Esophagus squamous epithelium (tissue), 5 donors: ENCODE measurements at places on chromosomes 4 and X. TPM values are rescaled to one million over a fixed set of nuclear protein-coding genes. Genes with fewer than 3 reads are reported as not detected.

DNA sequence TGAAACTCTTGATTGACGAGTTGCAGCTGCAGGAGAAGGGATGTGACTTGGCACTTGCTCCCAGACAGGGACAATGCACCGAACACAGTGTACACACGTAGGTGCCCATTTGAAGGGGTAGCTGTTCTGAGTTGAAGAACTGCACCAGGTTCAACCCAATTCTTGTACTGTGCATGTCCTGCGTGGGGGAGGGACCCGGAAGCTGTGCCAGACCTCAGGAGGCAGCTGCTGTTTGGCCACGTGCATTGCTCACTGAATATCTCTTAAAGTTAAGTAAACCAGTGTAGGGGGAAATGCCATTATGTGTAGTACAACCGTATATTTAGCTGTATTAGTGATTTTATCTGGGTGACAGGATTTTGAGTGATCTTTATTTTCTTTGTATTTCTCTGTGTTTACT, 12.0 kb upstream of the RBBP7 start:
- DNase-seq: no peak
- no peaks in the 10 kb centered on the region for H3K27me3 ChIP-seq
- H3K4me3 ChIP-seq: peak overlapping the region; percentile 20

Gene MAGEA3
- not detected for total RNA-seq

DNA sequence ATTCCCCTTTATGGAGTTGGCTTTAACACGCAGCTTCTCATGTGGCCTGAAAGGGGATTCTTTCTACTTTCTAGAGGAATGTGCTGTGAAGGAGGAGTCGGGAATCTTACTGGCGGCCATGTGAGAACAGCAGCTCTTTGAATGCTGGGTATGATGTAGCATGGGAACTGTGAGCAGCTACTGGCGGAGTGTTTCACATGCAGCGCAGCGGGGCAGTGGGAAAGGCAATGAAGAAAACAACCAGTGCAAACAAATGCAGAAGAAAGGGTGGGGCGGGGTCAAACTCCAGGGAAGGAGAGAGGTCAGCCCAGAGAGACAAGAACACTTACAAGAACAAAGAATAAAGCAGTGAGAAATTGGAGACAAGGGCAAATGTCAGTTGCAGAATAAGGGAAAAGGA, 363.8 kb upstream of the FTHL17 start:
- H3K36me3 ChIP-seq: no peaks in the 10 kb centered on the region
- no peak for DNase-seq
- H3K27ac ChIP-seq: no peak overlapping the region
- no peaks in the 10 kb centered on the region for H3K4me1 ChIP-seq

GRCh38 chr4:128519163-128519830, 231.7 kb upstream of the PGRMC2 start:
- DNase-seq: no peak
- no peak overlapping the region for H3K27ac ChIP-seq
- H3K36me3 ChIP-seq: no peaks in the 10 kb centered on the region
- peaks cover 5% of the 10 kb centered on the region for H3K4me1 ChIP-seq
- H3K4me3 ChIP-seq: no peak overlapping the region
- H3K27me3 ChIP-seq: no peaks in the 10 kb centered on the region

Gene SLC6A14
- total RNA-seq: 34.8 TPM

Gene BANK1
- total RNA-seq: 0.44 TPM

Gene TRPC3
- total RNA-seq: 0.19 TPM

GRCh38 chrX:118569676-118570075, 74.1 kb downstream of the DOCK11 start:
- no peaks in the 10 kb centered on the region for H3K4me1 ChIP-seq
- no peaks in the 10 kb centered on the region for H3K27me3 ChIP-seq
- H3K27ac ChIP-seq: no peak overlapping the region
- H3K36me3 ChIP-seq: no peaks in the 10 kb centered on the region

DNA sequence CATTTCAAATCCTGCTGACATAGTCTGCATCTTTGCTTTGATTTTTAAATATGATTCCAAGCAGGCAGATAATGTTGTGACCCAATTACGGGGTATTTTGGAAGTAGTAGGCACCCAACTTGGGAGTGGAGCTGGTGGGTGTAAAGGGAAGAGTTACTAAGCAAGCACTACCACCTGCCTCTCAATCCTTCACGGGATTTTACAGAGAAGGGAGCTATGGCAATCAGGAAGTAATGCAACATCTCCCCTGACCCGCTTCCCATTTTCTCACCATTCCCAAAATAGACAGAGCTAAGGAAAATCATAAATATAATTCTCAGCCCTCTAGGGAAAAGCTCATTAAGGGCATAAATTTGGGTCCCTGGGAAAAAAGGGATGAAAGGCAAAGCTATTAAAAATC, 9.2 kb downstream of the APBB2 start:
- no peak overlapping the region for H3K4me3 ChIP-seq
- no peaks in the 10 kb centered on the region for H3K27me3 ChIP-seq
- DNase-seq: no peak
- H3K36me3 ChIP-seq: no peaks in the 10 kb centered on the region

Gene SASH3
- total RNA-seq: 4.2 TPM

Gene RHOXF2
- not detected for total RNA-seq

DNA sequence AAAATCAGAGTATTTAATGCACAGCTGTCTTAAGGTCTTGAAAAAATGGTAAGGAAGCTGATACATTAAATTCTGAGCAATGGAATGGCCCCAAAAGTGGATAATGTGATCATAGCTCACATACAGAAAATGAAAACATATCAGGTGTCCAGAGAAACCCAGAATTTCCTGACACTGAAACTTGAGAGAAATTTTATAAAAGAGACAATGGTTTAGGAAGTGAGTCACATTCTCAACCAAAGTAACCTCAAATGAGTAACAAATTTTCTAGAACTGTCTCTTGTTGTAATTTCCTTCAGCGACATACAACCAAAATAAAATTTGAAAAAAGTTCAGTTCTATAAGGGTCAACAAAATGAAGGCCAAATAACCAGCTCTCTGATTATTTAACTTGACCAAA, 37.4 kb upstream of the PACRGL start:
- no peak overlapping the region for H3K27ac ChIP-seq
- no peaks in the 10 kb centered on the region for H3K36me3 ChIP-seq
- no peaks in the 10 kb centered on the region for H3K27me3 ChIP-seq
- H3K4me3 ChIP-seq: no peak overlapping the region
- no peak for DNase-seq

- no peaks in the 10 kb centered on the region for H3K27me3 ChIP-seq
- DNase-seq: no peak
- no peaks in the 10 kb centered on the region for H3K36me3 ChIP-seq
- no peak overlapping the region for H3K4me3 ChIP-seq
- no peak overlapping the region for H3K27ac ChIP-seq
Measured at GRCh38 chrX:113933931-113934330, 650.0 kb upstream of the HTR2C start.

DNA sequence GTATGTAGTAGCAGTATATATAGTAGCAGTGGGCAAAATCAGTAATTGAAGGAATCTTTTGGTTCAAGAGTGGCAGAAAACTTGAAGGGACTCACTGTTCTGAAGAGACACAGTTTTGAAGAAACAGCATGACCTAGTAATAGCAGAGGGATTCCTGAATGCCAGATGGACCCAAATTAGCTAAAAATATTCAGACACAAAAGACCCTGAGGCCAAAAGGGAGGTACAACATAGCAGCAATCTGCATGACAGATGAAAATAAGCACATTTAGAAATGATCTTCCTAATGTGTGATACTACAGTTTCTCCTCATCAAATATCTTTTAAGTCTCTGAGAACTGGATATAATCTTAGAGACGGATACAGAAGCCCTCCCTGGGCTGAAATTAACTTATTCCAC, 536.6 kb downstream of the PPARGC1A start:
- no peak overlapping the region for H3K27ac ChIP-seq
- no peak for DNase-seq
- H3K4me1 ChIP-seq: no peaks in the 10 kb centered on the region
- H3K36me3 ChIP-seq: no peaks in the 10 kb centered on the region

GRCh38 chrX:153768311-153769157, 4.5 kb downstream of the PLXNB3 start:
- peaks cover 5% of the 10 kb centered on the region for H3K36me3 ChIP-seq
- DNase-seq: no peak
- H3K27ac ChIP-seq: no peak overlapping the region
- no peaks in the 10 kb centered on the region for H3K27me3 ChIP-seq
- H3K4me1 ChIP-seq: no peaks in the 10 kb centered on the region
- no peak overlapping the region for H3K4me3 ChIP-seq

DNA sequence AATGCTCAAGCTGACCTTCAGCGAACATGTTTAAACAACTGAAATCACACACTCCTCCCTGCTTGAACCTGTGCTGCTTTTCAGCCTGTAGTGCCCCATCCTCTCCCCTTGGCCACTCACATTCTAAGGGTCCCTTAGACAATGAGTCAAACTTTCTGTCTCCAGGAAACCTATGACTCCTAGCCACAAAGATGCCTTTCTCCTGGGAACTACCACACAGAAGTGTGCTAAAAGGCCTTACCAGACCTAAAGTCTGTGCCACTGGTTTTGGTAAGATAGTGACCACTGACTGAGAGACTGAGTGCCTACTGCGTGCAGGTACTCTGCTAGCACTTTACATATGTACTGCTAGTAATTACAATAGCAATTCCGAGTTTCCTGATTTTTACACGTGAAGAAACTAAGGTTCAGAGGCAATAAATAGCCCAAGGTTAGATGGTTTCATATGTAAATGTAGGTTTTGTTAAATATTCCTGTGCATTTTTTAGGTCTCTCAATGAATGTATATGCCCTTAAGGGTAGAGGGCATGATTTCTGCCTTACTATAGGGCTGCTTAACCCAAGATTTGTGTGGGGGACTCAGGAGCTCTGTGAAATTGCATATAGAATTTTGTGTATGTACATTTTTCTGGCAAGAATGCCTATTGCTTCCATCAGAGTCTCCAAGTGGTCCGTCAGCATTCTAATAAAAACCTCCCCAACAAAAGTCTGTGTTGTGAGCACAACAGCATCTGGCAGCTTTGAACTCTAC, 71.1 kb downstream of the NSG1 start:
- no peaks in the 10 kb centered on the region for H3K4me1 ChIP-seq
- H3K27ac ChIP-seq: no peak overlapping the region
- no peak overlapping the region for H3K4me3 ChIP-seq
- DNase-seq: no peak

- DNase-seq: no peak
- no peaks in the 10 kb centered on the region for H3K4me1 ChIP-seq
- no peak overlapping the region for H3K27ac ChIP-seq
- H3K27me3 ChIP-seq: no peaks in the 10 kb centered on the region
- no peak overlapping the region for H3K4me3 ChIP-seq
Measured at GRCh38 chr4:76002176-76002575, 5.1 kb downstream of the CXCL9 start.

DNA sequence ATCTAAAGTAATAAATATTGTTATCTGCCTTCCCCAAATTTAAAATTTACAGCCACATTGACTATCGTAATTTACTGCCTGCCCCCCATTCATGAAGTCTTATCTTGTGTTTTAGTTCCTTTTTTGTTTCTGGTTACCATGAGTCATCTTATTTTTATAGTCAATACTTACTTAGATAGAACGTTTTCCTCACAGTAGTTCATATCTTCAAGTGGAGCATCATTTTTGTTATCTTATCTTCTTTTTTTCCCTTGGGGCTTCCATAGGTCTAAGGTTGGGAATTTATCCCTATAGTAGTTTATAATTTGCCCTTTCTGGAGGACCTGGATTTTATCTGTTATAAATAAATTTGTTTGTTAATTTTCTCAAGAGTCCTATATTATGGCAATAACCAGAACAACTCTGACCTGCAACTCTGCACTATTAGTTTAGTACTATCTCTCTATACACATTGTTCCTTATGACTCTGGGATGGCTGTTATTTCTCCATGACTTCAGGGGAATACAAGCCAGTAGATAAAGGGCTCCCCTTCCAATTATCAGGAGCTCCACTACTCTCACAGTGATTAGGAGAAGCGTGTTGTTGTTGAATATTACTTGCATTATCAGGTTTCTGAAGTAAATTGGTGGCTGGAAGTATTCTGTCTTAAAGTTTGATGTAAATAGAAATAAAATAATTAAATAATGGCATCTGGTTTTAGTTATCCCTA, 330.6 kb downstream of the GALNTL6 start:
- no peak overlapping the region for H3K27ac ChIP-seq
- no peaks in the 10 kb centered on the region for H3K27me3 ChIP-seq
- no peak for DNase-seq
- H3K4me3 ChIP-seq: no peak overlapping the region

- no peaks in the 10 kb centered on the region for H3K4me1 ChIP-seq
- no peak for DNase-seq
- no peak overlapping the region for H3K27ac ChIP-seq
- H3K36me3 ChIP-seq: no peaks in the 10 kb centered on the region
- H3K4me3 ChIP-seq: no peak overlapping the region
Measured at GRCh38 chr4:174318829-174319764, 35.4 kb downstream of the CEP44 start.

- H3K27me3 ChIP-seq: no peaks in the 10 kb centered on the region
- no peak overlapping the region for H3K4me3 ChIP-seq
- H3K4me1 ChIP-seq: no peaks in the 10 kb centered on the region
- no peak overlapping the region for H3K27ac ChIP-seq
- no peak for DNase-seq
Measured at GRCh38 chrX:103520386-103520785, 1.1 kb upstream of the RAB40A start.

- H3K36me3 ChIP-seq: no peaks in the 10 kb centered on the region
- peak overlapping the region; percentile 52 for H3K27ac ChIP-seq
- peaks cover 16% of the 10 kb centered on the region for H3K4me1 ChIP-seq
- DNase-seq: no peak
- no peaks in the 10 kb centered on the region for H3K27me3 ChIP-seq
- H3K4me3 ChIP-seq: peak overlapping the region; percentile 40
Measured at GRCh38 chr4:70722199-70722791, 531 bp downstream of the RUFY3 start.

DNA sequence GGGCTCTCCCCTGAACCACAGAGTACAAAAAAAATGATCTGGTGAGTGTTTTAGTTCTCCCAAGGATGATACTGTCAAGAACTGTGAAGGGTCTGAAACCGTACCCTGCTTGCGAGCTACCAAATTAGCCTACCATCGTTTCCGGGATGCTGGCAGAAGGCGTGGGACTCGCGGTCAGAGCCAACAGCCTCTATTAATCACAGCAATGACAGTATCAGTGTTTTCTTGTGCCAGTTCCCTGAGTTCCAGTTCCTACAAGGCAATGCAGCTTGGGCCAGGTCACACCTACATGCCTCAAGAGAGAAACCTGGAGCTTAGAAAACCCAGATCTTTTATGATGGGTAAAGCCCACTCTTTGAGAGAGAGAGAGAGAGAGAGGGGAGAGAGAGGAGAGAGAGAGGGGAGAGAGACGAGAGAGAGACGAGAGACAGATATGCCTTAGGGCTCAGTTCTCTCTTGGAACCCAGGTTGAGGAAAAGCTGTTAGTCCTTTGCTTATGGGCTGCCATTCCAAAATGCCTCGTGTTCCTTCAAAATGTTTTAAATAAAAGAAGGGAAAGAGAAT, 327.8 kb downstream of the ARHGAP10 start:
- peaks cover 52% of the 10 kb centered on the region for H3K4me1 ChIP-seq
- no peak overlapping the region for H3K27ac ChIP-seq
- no peaks in the 10 kb centered on the region for H3K27me3 ChIP-seq
- peaks cover 34% of the 10 kb centered on the region for H3K36me3 ChIP-seq

Gene MAGEA10
- total RNA-seq: not detected

- H3K27me3 ChIP-seq: no peaks in the 10 kb centered on the region
- no peak overlapping the region for H3K27ac ChIP-seq
- H3K36me3 ChIP-seq: no peaks in the 10 kb centered on the region
- no peak for DNase-seq
- H3K4me1 ChIP-seq: no peaks in the 10 kb centered on the region
Measured at GRCh38 chr4:185358959-185359358, 36.8 kb downstream of the LRP2BP start.
